ENCODE measurements at places on chromosomes 11 and 22. TPM values are rescaled to one million over a fixed set of nuclear protein-coding genes. Genes with fewer than 3 reads are reported as not detected.

GNG3 gene
- not detected for polyA plus RNA-seq

PHF21B gene
- polyA plus RNA-seq = not detected

KIAA1671 gene
- polyA plus RNA-seq = 0.87 TPM

DERL3 gene
- not detected for polyA plus RNA-seq

KCNC1 gene
- polyA plus RNA-seq = not detected

LYVE1 gene
- polyA plus RNA-seq = not detected

DNA sequence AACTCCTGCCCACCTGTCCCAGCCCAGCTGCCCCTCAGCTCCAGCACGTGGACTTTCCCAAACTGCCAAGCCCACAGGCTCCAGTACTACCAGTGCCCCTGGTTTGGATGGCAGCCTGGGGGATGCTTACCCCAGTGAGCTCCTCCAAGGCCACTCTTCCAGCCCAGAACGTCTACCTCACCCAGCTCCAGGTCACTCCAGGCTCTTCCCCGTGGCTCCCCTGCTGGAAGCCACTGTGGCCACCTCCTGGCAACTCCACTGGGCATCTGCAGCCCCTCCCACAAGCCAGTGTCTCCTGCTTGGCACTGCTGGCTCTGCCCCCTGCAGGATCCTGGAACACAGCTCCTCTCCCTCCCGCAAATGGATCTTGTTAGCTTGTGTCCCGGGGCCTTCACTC lies 29.3 kb downstream of the LMO1 start:
- no peak for DNase-seq

- DNase-seq = no peak
These were observed 76.8 kb upstream of the PARVG start for GRCh38 chr22:44103735-44104480.

DNA sequence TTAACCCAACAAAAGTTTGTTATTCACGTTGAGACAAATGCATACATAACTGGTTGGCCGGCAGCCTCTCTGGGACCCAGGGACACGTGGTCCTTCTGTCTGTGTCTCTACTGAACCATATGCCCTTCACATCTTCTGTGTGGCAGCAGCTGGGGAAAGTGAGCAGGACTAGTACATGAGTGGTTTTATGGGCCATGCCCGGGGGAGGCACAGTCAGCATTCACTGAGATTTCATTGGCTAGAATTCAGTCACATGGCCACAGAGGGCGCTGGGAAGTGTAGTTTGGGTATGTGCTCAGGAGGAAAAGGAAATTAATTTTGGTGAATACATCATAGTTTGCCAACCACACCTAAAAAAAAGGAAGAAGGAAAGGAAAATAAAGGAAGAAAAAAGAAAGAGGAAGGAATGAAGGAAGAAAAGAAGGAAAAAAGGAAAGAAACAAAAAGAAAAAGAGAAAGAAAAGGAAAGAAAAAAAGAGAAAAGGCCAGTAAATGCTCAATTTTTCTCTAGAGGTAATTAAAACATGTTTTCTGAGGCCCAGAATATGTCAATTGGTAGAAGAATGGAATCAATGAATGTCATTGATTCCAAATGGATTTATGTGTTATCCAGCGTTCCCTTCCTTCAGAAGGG lies 55.9 kb upstream of the KIRREL3 start:
- DNase-seq = no peak

DNA sequence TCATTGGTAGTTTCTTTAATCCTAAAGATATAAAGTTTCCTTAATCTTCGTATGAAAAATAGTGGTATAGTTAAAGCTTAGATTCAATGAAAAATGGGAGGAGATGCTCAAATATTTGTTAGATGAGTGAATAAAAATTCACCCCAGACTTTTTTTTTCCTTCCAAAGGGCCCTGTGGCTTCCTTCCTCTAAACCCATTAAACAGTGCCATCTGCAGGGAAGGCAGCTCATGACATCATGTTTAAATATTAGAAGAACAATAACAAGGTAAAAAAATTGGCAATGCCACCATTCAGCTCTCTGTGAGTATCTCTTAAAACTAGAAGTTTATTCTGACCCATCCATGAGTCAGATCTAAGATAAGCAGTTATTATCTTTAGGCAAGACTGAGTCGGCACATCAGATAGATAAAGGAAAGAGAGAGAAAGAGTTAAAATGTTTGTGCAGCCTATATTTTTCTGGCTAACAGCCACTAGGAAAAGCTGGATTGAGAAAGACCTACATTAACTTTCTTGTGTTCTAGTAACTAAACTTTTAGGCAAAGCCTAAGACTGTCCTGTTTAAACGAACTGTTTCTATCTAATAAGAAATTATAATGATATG lies 19.1 kb upstream of the OOSP1 start:
- DNase-seq = no peak

- no peak for DNase-seq
These were observed 116.1 kb downstream of the FEZ1 start for GRCh38 chr11:125379981-125380380.

DNA sequence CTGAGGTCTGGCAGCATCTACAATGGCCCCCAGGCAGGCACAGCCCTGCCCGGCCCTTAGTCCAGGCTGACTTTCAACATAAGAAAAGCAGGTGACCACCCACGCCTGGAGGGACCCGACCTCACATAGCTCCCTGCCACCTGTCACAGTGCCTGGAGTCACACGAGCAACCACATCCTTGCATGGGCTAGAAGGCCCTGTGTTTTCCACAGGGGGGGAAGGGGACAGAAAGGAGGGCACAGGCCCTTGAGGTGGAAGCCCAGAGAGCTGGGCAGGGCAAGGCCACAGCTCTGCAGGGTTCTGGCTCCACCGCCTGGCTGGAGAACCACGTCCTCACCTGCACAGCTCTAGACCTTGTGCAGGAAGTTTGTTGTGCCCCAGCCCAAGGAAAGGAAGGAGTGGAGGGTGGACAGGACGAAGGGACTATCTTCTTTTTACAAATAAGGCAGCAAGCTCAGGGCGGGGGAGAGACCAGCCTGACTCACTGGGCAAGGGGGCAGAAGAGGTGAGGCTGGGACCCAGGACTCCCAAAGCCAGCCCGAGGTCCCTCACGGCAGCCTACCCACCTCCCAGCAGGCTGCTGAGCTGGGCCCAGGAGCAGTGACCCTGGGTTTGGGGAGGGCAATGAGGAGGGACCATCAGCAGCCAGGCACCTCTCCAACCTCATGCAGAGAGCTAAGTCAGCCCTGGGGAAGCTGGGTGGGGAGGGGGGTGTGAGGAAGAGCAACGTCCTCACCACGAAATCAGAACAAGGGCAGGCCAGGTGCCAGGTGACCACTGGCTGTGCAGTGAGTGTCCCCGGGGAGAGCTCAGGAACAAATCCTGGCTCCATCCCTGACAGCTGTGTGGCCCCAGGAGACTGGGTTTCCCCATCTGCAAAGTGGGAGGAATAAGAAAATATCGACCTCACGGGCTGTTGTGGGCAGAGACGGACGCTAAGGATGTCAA lies 4.3 kb downstream of the C1QTNF6 start:
- no peak for DNase-seq

GRCh38 chr11:72250661-72251464 lies 6.9 kb upstream of the PHOX2A start:
- no peak for DNase-seq

DNA sequence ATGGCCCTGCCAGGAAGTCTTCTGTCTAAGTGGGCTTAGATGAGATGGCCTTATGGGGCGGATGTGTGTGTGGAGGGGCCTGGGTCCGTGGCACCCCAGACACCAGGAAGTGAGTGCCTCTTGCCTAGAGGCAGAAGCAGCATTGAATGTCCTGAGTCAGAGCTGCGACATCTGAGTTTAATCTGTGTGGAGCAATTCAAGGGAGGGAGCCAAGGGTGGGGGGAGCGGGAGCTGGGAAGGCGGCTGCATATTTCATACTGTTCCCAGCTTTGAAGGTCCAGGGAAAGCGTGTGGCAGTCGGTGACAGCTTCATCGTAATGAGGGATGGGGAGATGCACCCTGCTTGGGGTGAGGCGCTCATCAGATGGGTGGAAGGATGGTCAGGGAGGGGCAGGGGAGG lies 73.5 kb upstream of the THY1 start:
- DNase-seq = no peak

- no peak for DNase-seq
These were observed 199.8 kb downstream of the MIAT start for GRCh38 chr22:26857169-26857568.

GRCh38 chr11:12077535-12078280 lies 32.7 kb upstream of the MICAL2 start:
- no peak for DNase-seq

- DNase-seq = no peak
These were observed 53.7 kb downstream of the GALNT18 start for GRCh38 chr11:11567936-11568650.

DNA sequence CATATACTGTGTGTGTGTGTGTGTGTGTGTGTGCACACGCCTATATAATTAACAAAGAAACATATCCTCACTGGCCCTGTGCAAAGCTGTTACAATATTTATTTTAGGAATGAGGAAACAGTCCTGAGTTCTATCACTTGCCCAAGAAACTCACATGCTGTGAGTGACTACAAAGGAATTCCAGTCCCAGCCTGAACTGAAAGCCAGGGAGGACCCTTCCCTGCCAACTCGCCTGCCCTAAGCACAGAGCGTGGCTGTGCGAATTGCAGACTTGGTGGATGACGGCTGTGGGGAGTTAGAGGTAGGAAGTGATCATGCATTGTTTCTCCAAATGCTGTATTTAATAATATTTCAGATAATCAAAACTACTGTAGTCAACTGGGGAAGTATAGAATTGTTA lies 26.4 kb upstream of the CD5 start:
- DNase-seq = no peak

DNA sequence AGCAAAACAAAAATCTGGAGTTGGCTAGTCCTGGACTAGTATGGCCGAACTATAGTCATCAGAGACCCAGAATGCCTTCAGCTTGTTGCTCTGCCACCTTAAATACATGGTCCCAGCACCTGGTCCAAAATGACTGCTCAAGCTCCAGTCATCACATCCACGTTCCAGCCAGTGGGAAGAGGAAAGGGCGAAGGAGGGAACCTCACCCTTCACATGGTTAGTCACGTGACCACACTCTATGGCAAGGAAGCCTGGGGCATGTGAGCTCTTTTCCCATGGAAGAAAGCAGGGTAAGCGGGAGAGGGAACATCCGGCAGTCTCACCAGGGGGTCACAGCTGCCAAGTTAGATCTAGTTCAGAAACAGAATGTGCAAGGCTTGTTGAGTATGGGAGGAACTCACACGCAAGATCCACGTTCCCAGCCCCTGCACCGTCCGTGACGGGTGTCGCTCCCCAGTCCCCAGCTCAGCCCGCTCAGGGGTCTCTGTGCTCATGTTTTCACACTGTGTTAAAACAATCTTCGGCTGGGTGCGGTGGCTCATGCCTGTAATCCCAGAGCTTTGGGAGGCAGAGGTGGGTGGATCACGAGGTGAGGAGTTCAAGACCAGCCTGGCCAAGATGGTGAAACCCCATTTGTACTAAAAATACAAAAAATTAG lies 1.9 kb upstream of the ANO9 start:
- no peak for DNase-seq

DNA sequence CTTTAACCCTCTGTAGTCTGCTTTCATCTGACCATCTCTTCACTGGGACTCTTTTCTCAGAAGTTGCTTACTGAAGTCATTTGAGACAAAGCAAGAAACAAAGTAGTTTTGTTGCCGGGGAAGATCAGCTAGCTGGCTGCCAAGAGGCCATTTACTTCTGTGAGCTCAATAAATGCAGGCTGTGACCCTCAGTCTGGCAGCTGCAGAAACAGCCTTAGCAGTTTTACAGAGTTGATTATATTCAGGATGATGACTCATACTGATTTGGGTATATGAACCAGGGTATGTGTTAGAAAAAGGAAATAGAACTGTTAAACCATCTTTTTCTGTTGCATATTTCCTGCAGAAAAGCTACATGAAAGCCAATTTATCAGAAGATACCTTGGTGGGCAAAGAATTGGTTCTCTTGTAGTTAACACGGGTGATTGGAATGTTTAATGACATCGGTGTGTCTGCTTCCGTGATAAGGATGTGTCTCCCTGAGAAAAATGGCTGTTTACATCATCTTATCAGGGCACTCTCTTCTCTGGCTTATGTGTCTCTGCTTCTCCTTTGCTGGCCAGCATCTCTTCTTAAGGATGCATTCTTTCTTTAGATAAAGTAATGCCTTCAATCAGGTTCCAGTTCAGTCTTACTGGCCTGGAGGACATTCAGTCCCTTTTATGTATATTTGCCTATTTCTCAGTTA lies 18.5 kb downstream of the FIBIN start:
- DNase-seq = no peak

Measured in naive thymus-derived CD4-positive, alpha-beta T cell (primary cell).